Activated CD4-positive, alpha-beta T cell treated with anti-CD3 and anti-CD28 coated beads, Interleukin-2, amount 10 ng/mL, durations not matched to agents 7 days and 5 days (primary cell): ENCODE measurements at places on chromosomes 16 and 17.

GRCh38 chr17:31509805-31510177, 118.3 kb downstream of the RAB11FIP4 start:
- no peak for DNase-seq

DNA sequence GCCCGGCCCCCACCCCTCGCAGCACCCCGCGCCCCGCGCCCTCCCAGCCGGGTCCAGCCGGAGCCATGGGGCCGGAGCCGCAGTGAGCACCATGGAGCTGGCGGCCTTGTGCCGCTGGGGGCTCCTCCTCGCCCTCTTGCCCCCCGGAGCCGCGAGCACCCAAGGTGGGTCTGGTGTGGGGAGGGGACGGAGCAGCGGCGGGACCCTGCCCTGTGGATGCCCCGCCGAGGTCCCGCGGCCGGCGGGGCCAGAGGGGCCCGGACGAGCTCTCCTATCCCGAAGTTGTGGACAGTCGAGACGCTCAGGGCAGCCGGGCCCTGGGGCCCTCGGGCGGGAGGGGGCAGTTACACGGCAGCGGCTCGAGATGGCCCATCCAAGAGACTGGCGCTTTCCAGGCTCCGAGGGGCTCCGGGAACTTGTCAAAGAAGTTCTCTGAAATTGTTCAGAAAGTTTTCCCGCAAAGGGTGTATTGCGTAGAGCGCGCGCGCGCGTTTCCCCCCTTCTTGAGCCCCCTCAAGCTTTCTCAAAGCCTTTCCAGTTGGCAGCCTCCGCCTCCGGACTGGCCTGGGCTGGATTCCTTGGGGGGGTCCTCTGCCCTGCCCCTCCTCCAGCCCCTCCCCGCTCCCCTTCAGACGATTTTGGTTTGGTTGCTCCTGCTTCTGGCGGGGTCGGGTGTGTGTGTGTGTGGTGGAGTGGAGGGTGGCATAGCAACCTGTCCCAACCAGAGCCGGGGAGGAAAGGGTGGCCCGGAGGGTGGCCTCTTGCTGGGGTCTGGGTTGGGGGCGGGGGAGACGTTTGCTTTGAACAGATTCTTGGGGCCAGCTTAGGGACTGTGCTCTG, 504 bp downstream of the ERBB2 start:
- no peak for DNase-seq

GRCh38 chr17:35087731-35088355, 24.3 kb upstream of the RFFL start:
- DNase-seq: peak; percentile 37

GRCh38 chr16:85430523-85431421, 182.3 kb upstream of the GSE1 start:
- no peak for DNase-seq

GRCh38 chr16:22255335-22255734, 41.9 kb upstream of the POLR3E start:
- DNase-seq: no peak

DNA sequence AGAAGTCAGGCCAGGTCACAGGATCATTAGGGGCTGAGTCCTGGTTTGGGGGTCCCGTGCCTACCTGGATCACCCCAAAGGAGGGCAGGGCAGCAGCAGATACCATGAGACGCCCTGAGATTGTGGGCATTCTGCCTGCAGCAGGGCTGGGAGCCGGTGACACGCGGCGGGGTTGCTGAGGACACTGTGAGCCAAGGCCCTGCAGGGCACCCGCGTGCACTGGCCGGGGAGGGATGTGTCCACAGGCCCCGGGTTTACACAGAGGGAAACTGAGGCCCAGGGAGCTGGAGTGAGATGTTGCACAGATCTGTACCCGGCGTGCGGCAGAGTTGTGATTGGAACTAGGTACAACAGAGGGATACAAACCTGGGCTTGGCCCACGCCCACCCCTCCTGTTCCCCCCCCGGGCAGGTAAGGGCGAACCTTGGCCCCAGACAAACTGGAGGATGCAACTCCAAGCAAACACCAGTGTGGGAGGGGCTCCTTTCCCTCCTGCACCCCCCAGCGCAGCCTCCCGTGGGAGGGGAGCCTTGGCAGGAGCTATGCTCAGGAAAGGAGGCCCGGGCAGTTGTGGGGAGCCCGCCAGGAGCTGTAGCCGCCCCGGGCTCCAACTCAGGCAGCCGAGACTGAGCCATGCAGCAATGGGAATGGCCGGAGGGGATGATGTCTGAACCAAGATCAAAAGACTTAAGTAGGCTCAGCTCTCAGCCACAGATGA, 91.3 kb downstream of the ENGASE start:
- DNase-seq: no peak

- peak; percentile 87 for DNase-seq
Measured at GRCh38 chr17:80847496-80848230, 144.0 kb upstream of the CHMP6 start.

- DNase-seq: no peak
Measured at GRCh38 chr16:8283195-8283594, 307.1 kb downstream of the TMEM114 start.

- no peak for DNase-seq
Measured at GRCh38 chr17:63967953-63968352, 4.8 kb downstream of the SCN4A start.

GRCh38 chr17:52148969-52149351, 9.6 kb downstream of the CA10 start:
- DNase-seq: no peak

- no peak for DNase-seq
Measured at GRCh38 chr17:40130352-40131042, 8.7 kb downstream of the MSL1 start.

DNA sequence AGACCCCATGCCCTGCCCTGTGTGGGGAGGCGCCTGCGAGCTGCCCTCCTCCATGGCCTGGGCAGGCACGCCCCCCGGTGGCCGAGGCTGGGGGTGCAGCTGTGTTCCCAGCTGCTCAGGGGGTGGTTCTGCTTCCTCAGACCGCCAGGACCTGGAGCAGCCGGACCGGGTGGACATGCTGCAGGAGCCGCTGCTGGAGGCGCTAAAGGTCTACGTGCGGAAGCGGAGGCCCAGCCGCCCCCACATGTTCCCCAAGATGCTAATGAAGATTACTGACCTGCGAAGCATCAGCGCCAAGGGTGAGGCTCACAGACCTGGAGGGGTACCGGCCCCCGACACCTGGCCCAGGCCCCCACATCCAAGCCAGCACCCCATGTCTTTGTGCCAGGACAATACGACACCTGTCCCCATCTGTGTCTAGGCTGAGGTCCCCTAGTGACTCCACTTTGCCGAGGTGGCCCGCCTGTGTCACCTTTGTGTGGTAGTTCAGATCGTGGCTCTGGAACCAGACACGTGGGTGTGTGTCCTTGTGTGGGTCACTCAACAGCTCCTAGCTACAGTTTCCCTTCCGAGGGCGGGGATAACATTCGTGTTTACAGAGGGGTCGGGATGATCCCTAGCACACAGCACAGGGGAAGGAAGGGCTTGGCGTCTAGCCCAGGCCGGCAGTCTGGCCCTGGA, 9.3 kb downstream of the GJD3 start:
- peak; percentile 72 for DNase-seq

DNA sequence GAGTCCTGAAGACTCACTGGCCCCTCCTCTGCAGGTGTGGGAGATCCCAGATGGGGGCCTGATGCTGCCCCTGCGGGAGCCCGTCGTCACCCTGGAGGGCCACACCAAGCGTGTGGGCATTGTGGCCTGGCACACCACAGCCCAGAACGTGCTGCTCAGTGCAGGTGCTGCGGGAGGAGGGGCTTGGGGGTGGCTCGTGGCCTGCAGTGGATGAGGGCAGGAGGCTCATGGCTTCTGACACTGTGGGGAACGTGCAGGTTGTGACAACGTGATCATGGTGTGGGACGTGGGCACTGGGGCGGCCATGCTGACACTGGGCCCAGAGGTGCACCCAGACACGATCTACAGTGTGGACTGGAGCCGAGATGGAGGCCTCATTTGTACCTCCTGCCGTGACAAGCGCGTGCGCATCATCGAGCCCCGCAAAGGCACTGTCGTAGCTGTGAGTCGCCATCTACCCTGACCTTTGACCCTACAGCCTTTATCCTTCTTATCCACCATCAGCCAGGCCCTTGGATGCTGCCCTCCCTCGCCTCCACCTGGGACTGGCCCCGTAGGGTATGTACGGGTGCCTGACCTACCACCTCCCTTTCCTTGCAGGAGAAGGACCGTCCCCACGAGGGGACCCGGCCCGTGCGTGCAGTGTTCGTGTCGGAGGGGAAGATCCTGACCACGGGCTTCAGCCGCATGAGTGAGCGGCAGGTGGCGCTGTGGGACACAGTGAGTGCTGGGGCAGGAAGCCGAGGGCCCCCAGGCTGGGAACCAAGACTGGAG, 3.6 kb downstream of the CORO1A start:
- peak; percentile 91 for DNase-seq

DNA sequence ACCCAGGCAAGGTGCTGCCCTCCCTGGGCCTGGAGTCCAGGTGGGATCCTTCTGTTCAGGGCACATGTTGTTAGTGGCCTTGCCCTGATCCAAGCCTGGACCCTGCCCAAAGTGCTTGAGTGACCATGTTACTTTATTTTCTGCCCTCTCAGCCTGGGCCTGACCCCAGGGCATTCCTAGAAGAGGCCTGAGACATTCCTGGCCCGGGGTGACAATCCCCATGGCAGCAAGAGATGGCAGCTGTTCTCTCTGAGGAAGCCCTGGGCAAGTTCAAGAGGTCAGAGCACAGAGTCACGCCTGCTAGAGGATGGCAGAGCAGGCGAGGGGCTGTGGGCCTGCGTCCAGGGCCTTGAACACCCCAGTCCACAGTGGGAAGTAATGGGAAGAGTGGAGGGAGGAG, 5.0 kb downstream of the CDH16 start:
- DNase-seq: no peak

- no peak for DNase-seq
Measured at GRCh38 chr17:79242873-79243602, 168.4 kb downstream of the ENGASE start.

DNA sequence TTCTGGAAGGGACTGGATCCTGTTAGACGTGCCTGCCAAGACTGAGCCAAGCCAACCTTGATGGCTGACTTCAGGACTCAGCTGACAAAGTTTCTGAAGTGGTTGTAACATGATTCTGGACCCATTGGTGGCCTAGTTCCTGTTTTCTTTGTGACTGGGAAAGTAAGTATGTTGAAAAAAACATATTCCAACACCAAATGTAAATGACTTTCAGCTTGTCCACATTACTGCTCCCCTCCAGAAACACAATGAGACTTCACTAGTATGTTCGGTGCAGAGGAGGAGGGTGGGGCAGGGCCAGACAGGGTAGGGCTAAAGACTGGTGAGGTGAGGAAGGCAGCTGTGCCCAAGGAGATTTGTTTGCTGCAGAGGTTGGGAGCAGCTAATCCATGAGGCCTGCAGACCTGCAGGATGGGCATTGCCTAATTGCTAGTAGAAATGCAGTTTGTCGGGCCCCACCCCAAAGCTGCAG, 26.4 kb downstream of the NMT1 start:
- DNase-seq: no peak

DNA sequence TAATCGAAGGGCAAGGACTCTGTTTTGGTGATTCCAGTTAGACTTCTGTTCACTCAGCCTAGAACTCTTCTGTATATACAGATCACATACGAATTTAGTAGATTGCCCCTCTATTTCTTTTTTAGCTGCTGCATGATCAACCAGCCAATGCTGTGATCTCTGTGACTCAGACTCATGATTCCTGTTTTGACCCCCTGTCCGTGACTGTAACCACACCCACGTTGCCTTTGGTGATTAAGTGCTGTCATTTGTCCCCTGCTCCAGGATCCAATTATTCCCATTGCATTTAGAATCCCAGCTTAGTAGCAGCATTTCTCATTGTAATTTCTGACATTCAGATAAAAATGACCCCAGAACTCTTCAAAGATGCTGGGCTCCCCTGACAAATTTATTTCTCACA, 545.7 kb downstream of the NPIPA7 start:
- DNase-seq: no peak

GRCh38 chr17:9071016-9071415, 49.7 kb downstream of the NTN1 start:
- no peak for DNase-seq

- no peak for DNase-seq
Measured at GRCh38 chr16:69818891-69819545, 56.9 kb downstream of the WWP2 start.

DNA sequence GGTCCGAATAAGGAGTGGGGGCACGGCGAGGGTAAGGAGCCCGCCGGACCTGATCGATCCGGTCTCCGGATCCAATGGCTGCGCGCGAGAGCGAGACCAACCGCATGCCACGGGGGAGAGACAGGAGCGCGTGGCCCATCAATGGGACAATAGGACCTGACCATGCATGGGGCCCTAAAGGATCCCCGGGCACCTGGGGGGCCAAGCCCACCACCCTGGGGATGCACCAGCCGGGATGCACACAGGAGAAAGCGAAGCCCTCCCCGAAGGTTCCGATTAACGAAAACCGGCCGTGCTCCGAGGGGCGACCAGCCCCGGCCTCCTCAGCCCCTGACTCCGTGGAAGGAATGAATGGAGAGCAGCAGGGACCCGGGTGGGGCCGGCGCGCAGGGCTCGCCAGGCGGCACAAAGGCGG, 525 bp downstream of the JPT1 start:
- peak; percentile 34 for DNase-seq

DNA sequence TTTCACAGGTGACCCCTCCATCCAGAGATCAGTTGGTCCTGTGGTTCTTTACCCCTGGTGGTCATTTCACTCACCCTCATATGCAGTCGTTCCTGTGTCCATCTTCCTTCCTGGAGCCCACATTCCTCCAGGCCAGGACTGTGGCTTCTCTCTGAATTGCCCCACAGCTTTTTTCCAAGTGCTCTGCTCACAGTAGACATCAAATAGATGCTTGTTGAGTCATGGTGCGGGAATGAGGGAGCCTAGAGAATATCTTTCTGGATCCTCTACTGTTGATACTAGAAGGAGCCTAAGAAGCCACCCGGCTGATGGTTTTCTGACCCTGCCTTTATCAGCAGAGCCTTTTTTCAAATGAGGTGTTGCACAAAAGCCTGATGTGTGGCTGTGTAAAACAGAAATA, 10.4 kb downstream of the USB1 start:
- no peak for DNase-seq

DNA sequence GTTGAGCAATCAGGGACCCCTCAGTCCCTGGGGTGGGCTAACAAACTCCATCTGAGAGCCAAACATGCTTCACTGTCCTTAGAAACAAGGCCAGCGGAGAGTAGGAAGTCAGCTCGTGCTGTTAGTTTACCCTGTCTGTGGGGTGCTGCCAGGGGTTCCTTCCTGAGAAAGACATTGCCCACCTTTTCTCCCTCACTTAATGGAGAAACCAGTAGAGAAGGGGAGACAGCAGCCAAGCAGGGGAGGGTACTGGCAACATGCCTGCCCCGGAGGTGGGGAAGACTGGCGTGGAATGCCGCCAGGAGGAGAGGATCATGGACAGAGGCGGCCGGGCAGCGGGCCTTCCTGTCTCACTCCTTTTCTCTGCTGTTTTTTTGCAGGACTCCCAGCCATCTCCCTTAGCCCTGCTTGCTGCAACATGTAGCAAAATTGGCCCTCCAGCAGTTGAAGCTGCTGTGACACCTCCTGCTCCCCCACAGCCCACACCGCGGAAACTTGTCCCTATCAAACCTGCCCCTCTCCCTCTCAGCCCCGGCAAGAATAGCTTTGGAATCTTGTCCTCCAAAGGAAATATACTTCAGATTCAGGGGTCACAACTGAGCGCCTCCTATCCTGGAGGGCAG, 19.9 kb downstream of the SP2 start:
- no peak for DNase-seq

- DNase-seq: no peak
Measured at GRCh38 chr16:30923554-30924075, at the start of gene FBXL19. FBXL19 (plus strand) TSS chr16:30923572; CDS start chr16:30925755, 2,183 bp downstream.

GRCh38 chr17:73394512-73395450, 83.0 kb upstream of the CDC42EP4 start:
- DNase-seq: no peak
